ENCODE measurements at places on chromosomes 3 and 15.

GRCh38 chr3:61378311-61378710 is 127.1 kb upstream of the FHIT start:
- no peak for DNase-seq

GRCh38 chr3:62632510-62633294 is 242.5 kb downstream of the CADPS start:
- DNase-seq = peak; percentile 20

DNA sequence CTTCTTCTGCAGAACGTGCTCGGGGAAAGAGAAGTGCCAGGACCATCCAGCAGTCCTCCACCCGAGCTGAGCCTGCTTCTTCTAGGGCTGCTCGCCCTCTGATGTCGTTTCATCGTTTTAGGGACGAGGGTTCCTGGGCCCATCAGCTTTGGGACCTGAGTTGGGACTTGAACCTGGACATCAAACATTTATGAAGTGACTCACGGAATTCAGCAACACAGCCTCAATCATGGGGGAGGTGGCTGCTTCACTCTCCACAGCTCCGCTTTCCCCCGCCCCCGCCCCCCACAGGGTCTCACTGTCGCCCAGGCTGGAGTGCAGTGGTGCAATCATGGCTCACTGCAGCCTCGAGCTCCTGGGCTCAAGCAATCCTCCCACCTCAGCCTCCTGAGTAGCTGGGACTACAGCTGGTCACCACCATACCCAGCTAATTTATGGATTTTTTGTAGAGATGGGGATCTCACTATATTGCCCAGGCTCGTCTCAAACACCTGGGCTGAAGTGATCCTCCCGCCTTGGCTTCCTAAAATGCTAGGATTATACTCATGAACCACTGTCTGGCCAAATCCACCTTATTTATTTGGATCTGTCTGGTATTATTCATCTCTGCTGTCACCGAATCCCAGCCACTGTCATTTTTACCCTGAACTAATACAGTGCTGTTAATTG is 725 bp upstream of the SCAMP2 start:
- DNase-seq = peak; percentile 20

GRCh38 chr3:169505577-169506230 is 157.8 kb downstream of the MECOM start:
- no peak for DNase-seq

DNA sequence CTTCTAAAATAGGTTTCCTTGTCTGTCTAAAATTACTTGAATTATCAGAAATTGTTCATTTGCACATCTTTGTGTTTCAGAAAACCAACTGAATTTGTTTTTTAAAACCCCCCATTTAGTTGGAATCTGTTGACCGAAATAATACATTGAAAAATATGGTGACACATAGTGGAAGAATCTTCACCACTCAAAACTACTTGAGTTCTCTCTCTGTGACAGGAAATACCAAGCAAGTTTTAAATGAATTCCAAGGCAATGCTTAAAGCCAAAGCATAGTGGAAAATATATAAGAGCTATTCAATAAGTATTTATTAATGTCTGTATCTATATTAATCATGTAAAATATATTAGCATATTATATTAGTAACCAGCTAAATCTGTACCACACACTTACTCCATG is 224.9 kb upstream of the COL8A1 start:
- DNase-seq = peak; percentile 63

DNA sequence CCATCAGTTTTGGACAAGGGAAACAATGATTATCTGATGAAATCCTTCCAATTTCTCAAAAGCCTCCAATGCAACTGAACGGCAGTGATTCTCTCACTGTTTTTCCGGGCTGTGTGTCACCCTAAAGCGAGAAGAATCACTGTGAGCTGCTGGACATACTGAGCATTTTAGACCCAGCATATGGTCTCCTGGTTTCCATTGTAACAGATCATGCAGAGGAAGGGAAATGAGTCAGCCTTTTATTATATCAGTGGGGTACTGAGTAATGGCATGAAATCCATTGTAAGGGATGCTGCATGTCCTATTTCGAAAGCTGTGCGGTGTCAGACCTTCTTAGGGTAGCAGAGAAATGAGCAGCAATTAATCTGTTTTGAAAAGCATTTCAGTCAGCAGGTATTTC is 287.1 kb downstream of the IL5RA start:
- peak; percentile 93 for DNase-seq

Measured in HT1080 (cell line).